ENCODE measurements at places on chromosomes 13 and 19.

DNA sequence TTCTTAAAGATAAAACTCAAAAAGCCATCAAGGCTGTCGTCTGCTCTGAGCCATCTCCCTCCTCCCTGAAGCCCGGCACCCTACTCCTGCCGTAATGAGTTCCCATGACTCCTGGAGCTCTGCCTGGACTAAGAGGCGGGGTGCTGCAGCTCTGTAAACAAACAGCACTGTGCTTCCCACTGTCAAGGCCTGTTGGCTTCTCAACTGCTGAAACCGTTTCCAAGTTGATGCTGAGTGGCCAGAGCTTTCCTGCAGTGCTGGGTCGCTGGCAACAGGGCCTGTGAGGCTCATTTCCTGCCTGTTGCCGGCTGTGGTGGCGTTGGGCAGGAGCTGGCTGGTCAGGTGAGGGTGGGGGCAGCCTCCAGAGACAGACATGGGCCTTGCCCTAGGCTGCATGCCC, 26.7 kb upstream of the ISYNA1 start:
- DNase-seq, result no peak

DNA sequence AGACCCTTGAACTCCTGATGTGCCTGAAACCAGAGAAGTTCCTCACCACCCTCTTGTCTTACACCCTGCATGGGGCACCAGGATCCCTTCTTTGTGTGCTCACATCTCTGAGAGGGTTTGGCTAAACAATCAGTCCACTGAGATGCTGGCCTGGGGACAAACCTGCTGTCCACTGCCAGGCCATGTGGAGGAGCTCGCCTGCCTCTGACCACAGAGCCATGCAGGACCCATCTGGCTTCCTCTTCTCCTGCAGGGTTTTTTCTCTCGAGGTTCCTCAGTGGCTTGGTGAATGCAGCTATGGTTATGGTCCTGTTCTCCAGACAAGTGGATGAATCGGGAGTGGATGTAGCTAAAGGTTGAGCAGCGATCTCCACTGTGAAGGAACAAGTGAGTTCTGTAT, 49.1 kb upstream of the MEDAG start:
- DNase-seq, result no peak

DNA sequence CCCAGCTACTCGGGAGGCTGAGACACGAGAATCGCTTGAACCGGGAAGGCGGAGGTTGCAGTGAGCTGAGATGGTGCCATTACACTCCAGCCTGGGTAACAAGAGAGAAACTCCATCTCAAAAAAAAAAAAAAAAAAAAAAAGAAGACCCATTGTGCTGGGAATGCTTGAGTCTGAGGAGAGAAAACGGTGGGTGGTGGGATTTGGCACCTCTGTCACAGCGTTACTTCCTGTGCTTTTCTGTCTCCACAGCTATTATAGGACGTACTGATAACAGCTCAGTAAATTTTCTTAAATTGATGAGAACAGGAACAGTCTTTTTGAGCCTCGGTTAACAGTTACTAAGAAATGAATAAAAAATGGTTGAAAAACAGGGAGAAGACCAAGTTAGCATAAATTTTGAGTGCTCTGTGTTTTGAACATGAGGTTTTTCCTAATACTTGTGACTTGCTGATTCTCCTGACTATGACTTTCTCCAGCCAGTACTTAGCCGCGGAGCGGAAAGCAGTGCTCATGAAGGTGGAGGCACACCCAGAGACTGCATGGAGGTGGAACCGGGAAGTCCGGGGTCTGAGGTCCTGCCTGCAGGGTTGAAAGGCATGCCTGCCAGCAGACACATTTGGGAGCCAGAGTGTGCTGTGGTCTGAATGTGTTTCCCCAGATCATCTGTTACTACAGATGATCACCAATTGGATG, 55.3 kb upstream of the TEX29 start:
- no peak for DNase-seq

DNA sequence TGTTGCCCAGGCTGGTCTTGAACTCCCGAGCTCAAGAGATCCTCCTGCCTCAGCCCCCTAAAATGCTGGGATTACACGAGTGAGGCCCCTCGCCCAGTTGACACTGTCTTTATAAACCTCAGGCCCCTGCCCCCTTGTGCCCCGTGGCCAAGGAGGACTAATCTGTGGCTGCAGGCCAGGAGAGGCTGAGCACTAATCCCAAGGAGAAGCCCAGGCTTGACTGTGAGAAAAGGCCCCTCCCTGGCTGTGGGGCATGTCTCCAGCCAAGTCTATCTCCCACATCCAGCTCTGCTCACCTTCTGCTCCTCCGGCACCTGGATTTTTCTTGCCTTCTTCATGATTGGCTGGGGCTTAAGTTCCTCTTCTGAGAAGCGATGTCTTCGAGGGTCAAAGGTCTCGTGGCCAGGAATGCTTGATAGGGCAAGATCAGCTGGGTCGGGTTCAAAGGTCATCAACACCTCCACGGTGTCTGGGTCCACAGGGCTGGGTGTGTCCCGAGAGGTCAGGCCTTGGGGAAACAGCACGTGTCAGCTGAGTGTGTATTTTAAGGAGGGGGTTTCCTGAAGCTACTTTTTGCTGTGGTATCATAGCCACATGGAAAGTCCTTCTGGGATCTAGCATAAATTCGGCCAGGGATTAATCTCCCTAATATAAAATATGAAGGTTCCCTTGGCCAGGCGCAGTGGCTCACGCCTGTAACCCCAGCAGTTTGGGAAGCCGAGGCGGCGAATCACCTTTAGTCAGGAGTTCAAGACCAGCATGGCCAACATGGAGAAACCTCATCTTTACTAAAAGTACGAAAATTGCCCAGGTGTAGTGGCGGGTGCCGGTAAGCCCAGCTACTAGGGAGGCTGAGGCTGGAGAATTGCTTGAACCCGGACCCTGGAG, 3.8 kb downstream of the DBP start:
- no peak for DNase-seq

GRCh38 chr13:28719227-28720055, 671 bp upstream of the SLC46A3 start:
- no peak for DNase-seq

- no peak for DNase-seq
These were observed 20.7 kb upstream of the TPT1 start for GRCh38 chr13:45361596-45362206.

- DNase-seq, result no peak
These were observed 2018.0 kb upstream of the PCDH20 start for GRCh38 chr13:63433546-63434150.

DNA sequence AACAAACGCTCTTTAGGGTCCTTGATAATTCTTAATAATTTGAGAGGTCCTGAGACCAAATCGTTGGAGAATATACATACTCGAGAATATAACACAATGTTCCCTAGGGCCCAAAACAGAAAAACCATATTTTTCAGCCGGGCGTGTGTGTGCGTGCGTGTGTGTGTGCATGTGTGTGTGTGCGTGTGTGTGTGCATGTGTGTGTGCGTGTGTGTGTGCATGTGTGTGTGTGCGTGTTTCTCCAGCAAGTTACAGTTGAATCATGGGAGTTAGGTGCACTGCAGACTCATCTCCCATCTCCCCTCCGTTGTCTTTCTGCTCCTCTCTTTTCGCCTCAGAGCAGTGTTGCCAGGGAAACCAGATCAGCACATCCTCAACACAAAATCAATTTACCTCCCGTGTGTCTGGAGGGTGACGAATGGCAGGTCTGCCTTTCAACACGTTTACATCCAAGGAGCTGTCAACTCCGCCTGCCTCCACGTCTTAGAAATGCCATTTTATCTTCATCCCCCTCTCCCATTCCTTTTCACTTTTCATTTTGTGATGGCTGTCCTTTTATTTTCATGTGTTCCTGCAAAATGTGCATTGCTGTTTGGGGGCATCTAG, 8.3 kb upstream of the PNMA8B start:
- no peak for DNase-seq

- DNase-seq, result peak; percentile 47
These were observed 943 bp downstream of the SLAIN1 start for GRCh38 chr13:77698201-77699058.

DNA sequence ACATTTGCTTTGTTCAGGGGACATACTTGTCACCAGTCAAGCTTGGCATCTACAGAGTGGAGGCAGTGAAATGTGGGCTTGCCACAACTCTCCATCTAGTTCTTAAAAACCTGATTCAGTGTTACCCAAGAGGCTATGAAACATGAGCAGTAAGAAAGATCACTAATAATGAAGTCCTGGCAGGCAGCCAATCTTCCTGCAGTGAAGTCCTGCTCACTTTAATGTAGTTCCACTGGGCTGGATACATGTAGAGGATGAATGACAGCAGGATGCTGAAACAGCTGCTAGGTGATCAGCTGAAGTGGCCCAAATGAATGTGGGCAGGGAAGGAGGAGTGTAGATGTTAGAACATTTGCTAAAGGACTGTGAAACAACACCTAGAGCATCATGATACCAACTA, 1213.1 kb downstream of the OLFM4 start:
- no peak for DNase-seq

GRCh38 chr19:38944981-38945506, 14.3 kb downstream of the MRPS12 start:
- no peak for DNase-seq

DNA sequence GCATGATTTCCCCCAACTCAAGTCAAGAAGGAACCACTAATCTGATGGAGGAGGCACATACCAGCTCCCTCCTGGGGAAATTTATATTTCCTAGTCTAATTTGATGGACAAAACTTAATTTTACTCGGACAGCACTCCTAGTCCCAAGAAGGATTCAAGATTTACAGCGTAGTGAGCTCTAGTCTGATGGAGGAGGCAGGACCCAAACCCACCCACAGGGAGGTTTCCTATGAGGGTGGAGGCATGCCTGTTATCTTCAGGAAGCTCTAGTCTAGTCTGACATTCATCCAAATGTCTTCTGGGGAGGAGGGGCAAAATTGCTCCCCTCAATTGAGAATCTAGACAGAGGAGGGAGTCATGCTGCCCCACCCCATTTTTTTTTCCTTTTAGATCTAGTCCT, 10.4 kb upstream of the BCL3 start:
- DNase-seq, result no peak

- DNase-seq, result no peak
These were observed 32.6 kb upstream of the MIR17HG start for GRCh38 chr13:91314888-91315287.

DNA sequence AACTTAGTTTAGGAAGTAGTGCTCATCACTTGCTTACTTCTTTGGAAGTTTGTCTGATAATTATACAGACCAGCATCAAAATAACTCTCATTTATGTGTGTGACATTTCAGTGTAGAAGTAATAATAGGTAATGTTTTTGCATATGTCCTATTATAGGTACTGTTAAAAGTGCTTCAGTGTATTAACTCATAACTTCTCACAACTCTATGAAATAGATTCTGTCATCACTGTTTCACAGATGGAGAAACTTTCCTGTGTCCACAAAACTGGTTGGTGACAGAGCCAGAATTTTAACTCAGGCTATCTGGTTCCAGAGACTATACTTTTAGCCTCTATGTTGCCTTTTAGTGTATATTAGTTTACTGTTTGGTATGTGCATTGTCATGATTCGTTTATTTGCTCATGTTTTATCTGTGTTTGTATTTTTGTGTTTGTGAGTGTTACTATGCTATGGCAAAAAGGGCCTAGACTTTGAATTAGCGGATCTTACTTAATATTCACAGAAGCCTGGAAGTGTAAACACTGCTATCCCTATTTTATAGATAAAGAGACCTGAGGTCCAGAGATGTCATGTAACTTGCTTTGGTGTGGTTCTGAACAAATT, 12.7 kb downstream of the LPAR6 start:
- no peak for DNase-seq

DNA sequence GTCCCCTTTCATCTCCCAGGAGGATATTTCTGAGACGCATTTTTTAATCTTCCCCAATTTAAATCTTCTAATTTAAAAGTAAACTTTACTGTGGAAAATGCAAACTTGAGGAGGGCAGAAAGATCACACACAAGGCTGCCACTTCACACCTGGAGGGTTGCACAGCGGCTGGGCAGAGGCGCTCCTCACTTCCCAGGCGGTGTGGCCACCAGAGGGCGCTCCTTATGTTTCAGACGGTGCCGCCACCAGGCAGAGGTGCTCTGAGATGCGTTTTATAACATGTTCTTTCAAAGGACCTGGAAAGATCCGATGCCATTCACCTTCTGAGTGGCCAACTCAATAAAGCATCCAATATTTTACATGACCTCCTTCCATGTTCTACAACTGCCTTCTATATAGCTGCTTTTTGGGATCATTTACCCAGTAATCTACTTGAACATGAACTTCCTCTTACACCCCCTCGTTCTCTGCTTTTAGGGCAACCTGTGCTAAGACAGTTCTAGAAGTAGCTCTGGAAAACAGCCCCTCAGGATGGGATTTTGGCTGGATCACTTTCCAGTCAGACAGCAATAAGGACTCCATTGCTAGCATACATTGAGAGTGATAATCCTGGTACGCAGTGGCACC, 14.8 kb upstream of the MTUS2 start:
- no peak for DNase-seq

DNA sequence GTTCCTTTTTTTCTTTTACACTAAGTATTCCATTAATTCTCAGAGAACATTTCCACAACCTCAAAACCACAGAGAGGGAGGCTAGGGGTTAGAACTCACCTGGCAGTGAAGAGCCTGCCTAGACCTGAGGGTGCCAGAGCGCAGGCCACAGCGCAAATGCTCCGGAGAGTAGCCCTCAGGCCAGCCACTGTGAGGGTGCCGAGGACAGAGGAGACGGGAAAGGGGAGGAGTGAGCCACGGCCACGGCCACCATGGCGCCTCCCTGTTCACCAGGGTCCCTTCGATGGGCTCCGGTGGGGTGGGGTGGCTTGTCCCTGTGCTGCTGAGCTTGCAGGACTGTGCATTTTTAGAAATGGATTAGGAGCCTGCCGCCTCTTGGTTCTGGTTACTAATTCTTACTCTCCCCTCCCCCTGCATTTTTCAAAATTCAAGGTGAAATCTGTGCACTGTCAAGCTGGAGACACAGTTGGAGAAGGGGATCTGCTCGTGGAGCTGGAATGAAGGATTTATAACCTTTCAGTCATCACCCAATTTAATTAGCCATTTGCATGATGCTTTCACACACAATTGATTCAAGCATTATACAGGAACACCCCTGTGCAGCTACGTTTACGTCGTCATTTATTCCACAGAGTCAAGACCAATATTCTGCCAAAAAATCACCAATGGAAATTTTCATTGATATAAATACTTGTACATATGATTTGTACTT, 58.8 kb downstream of the GGACT start:
- no peak for DNase-seq

- no peak for DNase-seq
These were observed 119.2 kb downstream of the KLF5 start for GRCh38 chr13:73177916-73178565.

DNA sequence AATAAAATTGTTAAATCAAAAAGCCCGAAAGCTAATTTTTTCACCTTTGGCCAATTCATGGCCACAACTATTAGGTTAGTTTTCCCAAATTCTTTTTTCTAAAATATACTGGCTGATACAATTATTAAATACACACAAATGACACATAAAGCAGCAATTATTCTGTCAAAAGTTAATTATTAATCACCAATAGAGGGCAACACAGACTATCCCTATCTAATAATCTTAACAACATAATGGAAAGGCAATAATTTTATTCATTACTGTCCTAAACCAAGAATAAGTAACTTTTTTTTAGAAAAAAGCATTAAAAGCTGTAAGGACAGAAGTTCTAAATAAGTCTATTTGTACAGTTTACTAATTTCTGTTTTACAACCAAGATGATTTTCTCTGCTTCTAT, 51.7 kb downstream of the KATNAL1 start:
- no peak for DNase-seq

- no peak for DNase-seq
These were observed 3.0 kb upstream of the PRR22 start for GRCh38 chr19:5787409-5788182.

Measured in CD8-positive, alpha-beta T cell (primary cell).